SK-N-MC (cell line): ENCODE measurements at places on chromosomes 7 and 10.

- DNase-seq = no peak
Measured at GRCh38 chr7:30572212-30572841, 22.4 kb upstream of the GARS1 start.

DNA sequence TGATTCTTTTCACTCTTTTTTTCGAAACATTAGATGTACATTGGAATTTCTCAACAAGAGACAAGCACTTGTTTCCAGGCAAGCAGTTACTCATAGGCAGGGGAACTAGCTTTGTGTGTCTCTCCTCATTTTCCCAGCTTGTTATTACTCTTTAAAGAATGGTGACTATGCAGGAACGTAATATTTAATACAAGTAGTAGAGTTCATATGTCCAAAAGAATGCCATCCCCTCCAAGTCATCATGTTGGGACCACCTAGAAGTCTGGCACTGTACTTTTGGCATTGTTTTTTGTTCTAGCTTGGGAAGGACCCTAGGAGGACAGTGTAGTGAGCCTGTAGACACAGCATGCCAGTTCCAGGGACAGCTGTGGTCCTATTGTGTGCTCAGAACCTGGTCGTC lies 650.7 kb downstream of the INHBA start:
- no peak for DNase-seq

GRCh38 chr7:76053461-76053860 lies 5.6 kb downstream of the MDH2 start:
- DNase-seq = no peak

DNA sequence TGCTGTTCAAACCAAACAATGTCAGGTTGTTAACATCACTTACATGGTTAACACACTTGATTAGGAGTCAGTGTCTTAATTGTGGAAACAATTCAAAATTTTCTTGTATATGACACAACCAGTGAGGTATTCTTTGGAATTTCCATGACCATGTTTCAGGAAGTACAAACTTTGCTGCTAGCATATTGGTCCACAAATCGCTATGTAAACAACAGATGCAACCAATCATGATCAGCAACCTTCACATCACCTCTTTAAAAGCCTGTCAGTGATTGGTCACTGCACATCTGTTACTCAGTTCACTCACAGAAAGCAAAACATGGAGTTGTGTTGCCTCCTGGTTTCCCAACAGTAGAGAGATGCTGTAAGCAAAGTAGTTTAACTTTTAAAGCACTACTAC lies 108.9 kb upstream of the FAM3C start:
- no peak for DNase-seq

- no peak for DNase-seq
Measured at GRCh38 chr7:32400676-32401075, 89.5 kb downstream of the LSM5 start.

DNA sequence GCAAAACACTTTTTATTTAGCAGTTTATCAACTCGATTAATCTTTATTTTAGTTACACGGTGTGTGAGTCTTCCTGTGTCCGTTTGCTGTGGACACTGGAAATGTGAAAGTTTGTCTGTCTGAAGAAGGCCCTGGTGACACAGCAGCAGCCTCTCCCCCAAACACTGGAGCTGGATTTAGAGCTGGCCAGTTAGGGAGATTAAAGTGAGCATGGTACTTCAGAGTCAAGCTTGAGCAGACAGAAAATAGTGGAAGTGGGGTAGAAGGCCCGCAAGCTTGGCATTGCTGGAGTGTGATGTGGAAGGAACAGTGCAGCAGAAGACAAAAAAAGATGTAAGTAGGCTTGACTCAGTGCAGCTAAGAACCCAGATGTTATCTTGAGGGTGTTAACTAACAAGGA lies 85.9 kb downstream of the POM121L12 start:
- no peak for DNase-seq

- DNase-seq = no peak
Measured at GRCh38 chr10:90857635-90858460, at the start of gene HTR7. Gene HTR7 (minus strand): TSS chr10:90858039. CDS start chr10:90857671, 368 bp downstream.

DNA sequence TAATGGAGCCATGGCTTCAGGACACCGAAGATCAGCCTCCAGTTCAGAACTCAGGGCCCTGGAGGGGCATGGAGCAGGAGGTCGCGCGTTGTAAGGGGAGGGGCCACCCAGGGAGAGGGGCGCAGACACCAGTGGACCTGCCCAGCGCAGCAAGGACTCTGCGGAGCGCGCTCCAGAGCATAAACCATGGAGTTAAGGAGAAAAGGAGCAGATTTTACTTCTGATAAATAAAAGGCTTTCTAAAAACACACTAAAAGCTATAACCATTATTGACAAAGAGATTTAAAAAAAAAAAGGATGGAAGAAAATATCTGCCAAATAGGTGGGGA lies 10.5 kb downstream of the CALY start:
- DNase-seq = no peak

DNA sequence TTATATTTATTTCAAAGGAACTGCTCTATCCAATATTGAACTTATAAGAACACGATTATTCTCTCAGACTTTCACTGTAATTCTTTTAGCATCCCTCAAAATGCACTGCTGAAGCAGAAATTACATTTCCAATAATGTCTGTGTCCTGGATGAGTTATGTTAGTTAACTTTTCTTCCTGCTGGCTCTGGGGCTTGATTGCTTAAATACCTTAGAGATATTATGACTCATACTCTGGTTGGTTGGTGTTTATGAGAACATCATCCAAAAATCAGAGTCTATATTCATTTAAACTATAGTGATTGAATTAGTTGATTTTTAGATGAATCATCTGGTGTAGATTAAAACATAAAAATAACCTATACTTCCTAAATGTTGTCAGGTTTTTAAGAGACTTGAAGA lies 246.3 kb upstream of the VWC2 start:
- DNase-seq = no peak

GRCh38 chr7:116265881-116266280 lies 55.5 kb downstream of the TES start:
- no peak for DNase-seq

GRCh38 chr7:148540041-148540738 lies 50.4 kb upstream of the C7orf33 start:
- DNase-seq = no peak

DNA sequence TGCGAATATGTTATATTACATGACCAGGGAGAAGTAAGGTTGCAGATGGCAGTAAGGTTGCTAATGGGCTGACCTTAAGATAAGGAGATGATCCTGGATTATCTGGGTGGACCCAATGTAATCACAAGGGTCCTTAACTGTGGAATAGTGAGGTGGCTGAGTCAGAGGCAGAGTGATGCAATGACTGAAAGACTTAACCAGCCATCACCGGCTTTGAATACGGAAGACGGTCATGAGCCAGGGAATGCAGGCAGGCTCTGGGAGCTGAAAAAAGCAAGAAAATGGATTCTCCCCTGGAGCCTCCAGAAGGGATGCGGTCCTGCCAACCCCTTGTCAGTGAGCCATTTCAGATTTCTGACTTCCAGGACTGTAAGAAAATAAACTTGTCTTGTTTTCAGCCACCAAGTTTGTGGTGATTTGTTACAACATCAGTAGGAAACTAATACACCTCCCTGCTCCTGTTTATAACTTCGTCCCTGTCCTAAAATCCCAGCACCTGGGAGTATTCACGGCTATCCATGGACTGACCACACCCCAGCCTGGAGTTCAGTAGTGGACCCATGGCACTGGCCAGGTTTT lies 4.6 kb upstream of the C10orf95 start:
- no peak for DNase-seq

DNA sequence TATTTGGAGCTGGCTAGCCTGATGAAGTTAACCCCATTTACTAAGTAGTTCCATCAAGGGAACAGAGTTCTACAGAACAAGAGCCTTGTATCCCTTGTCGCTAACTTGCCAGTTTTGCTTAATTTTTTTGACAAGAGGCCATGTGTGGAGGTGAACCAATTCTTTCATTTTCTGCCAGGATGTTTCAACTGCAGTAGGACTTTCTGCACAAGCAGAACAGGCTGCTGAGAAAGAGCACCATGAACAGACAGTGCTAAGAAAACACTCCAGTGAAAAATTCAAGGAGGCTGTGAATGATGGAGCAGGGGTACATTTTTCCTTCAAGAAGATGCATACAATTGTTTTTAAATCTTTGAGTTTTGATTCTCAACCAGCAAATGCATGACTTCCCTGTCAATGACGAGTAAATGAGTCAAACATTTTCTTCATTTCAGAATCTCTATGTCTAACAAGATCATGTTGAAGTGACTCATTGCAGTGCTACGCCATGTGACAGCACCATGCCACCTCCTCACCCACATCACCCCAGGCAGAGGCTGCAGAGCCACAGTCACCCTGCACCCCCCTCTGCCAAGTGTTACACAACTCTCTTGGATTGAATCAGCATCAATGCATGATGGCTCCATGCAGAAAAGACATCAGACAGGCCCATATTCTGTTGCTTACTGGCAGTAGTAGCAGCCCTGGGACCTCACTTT lies 193.1 kb downstream of the COBL start:
- no peak for DNase-seq

GRCh38 chr7:92669616-92670165 lies 79.5 kb upstream of the FAM133B start:
- DNase-seq = no peak

- no peak for DNase-seq
Measured at GRCh38 chr10:126391192-126391885, 3.1 kb upstream of the ADAM12 start.

GRCh38 chr7:96327429-96327828 lies 5.5 kb upstream of the SLC25A13 start:
- no peak for DNase-seq

DNA sequence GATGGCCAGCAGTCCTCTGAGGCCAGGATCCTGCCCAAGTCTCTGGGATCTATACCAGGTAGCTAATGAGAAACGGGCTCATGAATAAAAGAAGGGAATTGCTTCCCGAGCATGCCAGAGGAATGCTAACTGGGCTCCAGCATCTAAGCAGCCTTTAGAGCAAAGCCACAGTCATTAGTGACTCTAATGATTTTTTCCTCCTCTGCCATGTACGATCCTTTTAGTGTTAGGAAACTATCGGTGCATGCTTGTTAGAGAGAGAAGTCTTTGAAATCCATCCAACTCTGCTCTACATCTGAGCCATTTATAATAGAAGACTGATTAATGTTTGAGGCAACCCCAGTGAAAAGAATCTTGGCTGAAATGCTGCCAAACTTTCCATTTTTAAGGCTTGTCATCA lies 124.9 kb upstream of the TCERG1L start:
- DNase-seq = no peak

DNA sequence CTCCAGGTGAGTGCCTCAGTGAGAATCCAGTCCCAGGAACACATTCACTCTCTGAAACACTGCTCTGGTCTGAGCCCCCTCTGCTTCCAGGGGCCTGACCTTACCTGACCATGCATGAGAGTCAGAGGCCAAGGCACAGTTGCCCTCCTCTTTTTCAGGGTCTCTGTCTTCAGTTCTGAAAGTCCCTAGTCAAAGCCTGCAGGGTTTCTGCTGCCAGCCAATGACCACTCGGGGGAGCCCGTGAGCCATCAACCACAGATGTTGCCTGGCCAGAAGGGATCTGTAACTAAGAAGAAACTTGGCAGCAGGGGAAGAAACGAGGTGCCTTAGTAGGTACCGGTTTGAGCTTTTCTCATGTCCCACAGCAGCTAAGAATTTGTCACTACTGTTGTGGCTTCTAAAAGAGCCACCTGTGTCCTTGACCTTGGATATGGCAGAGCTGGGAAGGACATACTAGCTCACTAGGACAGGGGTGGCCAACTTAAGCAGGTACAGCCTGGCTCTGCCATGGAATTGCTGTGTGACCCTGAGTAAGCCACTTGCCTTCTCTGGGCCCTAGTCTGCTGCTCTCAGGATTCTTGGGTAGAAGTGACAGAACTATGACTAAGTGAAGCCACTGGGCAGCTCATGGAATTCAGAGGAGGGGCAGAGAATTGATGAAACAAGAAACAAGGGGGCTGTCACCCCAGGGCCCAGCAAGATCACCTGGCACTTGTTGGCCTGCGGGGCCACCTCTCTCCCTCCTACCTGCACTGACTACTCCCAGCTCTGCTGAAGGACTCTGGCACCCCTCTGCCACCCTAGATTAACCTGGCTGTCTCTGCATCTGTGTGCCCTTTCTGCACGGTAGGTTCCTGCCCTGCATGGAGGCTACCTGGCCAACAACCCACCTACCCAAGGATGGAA lies 83.8 kb upstream of the GPR26 start:
- DNase-seq = no peak

DNA sequence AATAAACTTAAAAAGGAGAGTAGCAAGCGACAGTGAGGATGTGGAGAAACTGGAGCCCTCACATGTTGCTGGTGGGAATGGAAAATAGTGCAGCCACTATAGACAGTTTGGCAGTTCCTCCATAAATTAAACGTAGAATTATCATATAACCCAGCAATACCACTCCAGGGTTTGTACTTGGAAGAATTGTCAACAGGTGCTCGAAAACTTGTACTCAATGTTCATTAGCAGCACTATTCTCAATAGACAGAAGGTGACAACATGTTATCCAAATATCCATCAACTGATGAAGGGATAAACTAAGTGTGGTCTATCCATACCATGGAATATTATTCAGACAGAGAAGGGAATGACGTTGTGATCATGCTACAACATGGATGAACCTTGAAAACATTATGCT lies 71.9 kb downstream of the GALNT11 start:
- no peak for DNase-seq

DNA sequence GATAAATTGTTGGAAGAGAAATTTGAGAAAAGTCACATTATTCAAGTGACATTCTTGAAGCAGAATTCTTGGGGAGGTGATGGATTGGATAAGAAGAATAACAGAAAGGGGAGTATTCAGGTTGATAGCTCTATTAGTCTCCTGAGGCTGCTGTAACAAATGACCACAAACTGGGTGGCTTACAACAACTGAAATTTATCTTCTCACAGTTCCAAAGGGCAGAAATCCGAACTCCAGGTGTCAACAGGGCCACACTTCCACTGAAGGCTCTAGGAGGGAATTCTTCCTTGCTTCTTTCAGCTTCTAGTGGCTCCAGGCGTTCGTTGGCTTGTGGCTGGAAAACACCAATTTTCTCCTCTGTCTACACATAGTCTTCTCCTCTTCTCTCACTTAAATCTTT lies 99.8 kb downstream of the TES start:
- no peak for DNase-seq

GRCh38 chr7:106110238-106110560 lies 1.9 kb downstream of the SYPL1 start:
- DNase-seq = no peak

- no peak for DNase-seq
Measured at GRCh38 chr10:20110125-20111100, 294.2 kb downstream of the PLXDC2 start.

DNA sequence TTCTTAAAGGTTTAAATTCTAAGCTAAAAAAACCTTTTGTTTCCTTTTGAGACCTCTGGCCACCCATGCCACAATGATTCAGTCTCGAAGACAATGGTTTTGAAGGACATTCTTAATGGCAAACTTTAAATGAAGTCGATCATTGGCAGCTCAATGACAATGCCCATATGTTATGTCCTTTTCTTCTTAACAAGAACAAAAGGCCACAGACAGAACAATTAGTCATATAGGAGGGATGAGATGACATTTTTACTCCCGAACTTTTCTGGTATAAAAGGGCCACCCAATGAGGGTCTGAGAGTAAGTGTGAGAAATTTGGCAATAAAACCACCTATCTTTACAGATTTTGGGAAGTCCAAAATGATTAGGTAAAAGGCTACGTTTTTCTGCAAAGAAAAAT lies at the start of gene NPS:
Gene NPS, plus strand, starts transcription at position 301 of the 400 bp plus-strand sequence. Its CDS starts 60 bp downstream, at position 361.
- DNase-seq = no peak

- DNase-seq = no peak
Measured at GRCh38 chr10:114877301-114877644, 55.7 kb downstream of the FHIP2A start.

- no peak for DNase-seq
Measured at GRCh38 chr7:47150497-47151260, 431.2 kb downstream of the TNS3 start.

- DNase-seq = no peak
Measured at GRCh38 chr10:60363187-60363586, 26.5 kb downstream of the ANK3 start.
